ENCODE measurements at places on chromosomes 2 and 18. TPM values are rescaled to one million over a fixed set of nuclear protein-coding genes. Genes with fewer than 3 reads are reported as not detected.

Gene MYCN
- 0.32 TPM for total RNA-seq

Gene MAP4K3
- 24.3 TPM for total RNA-seq

Gene UGT1A5
- not detected for total RNA-seq

Gene STK17B
- 16.9 TPM for total RNA-seq

Gene ABCB11
- total RNA-seq: not detected

Gene LRATD1
- total RNA-seq: 0.64 TPM

Gene GCG
- total RNA-seq: not detected

Gene METTL4
- 4.7 TPM for total RNA-seq

Gene RETREG2
- total RNA-seq: 46.3 TPM

Gene NEMP2
- total RNA-seq: 3.0 TPM

Gene CROCC2
- not detected for total RNA-seq
